Spinal cord (tissue), 10 donors: ENCODE measurements at places on chromosomes 4 and X. TPM values are rescaled to one million over a fixed set of nuclear protein-coding genes. Genes with fewer than 3 reads are reported as not detected.

Gene BRS3
- 0.11 TPM for total RNA-seq

Gene SHROOM2
- 27.4 TPM for total RNA-seq

Gene STPG2
- total RNA-seq: 2.7 TPM

Gene LONRF3
- total RNA-seq: 5.4 TPM

Gene PRDM5
- total RNA-seq: 57.1 TPM

Gene SPANXN3
- not detected for total RNA-seq

Gene UNC5C
- total RNA-seq: 33.2 TPM

Gene SATL1
- total RNA-seq: 1.1 TPM

Gene HGFAC
- 0.40 TPM for total RNA-seq

Gene PAGE5
- total RNA-seq: not detected
